ENCODE measurements at places on chromosomes 1 and 21.

GRCh38 chr1:67635055-67635809 is 49.8 kb upstream of the GADD45A start:
- no peak for DNase-seq

- no peak for DNase-seq
Observed at GRCh38 chr21:38986806-38987632, 181.3 kb downstream of the ETS2 start.

DNA sequence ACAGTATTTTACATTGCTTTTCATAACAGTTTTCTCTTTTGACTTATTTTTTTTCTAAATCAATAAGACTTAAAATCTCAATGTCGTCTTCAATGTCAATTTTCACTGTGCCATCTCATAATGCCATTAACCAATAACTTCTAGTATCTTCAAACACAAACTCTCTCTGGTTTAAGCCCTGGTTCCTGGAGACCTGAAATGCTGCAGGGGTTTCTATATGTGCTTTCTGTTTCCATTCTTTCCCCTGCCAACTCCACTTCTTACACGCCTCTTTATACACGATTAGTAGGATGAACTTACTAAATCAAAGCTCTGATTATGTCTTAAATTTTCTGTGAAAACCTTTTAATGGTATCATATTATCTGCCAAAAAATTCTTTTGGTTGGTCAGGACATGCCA is 191.4 kb downstream of the AMY1C start:
- no peak for DNase-seq

DNA sequence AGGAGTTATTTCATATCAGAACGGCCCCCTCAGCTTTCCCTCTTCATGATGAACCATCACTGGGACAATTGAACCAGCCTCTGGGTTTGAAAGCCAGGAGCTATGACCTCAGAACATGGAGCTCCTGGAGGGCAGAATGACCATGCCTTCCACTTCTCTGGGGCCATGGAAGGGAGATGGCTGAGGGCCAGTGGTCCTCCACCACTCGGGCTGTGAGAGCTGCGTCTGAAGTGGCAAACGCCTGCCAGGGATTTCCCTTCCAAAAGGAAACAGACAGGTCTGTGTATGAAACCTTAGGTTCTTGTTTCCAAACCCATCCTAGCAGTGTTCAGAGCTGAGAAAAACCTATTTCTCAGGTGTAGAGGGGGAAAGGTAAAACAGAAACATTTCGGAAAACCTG is 22.5 kb downstream of the PKP1 start:
- DNase-seq: no peak

GRCh38 chr1:1435106-1435903 is at the start of gene VWA1:
TSS of gene VWA1 (plus strand) at chr1:1435690. CDS start at chr1:1435749, 59 bp downstream.
- DNase-seq: peak; percentile 64

- no peak for DNase-seq
Observed at GRCh38 chr1:220342853-220343252, 70.6 kb upstream of the RAB3GAP2 start.

- no peak for DNase-seq
Observed at GRCh38 chr1:234619071-234619480, 9.1 kb upstream of the IRF2BP2 start.

DNA sequence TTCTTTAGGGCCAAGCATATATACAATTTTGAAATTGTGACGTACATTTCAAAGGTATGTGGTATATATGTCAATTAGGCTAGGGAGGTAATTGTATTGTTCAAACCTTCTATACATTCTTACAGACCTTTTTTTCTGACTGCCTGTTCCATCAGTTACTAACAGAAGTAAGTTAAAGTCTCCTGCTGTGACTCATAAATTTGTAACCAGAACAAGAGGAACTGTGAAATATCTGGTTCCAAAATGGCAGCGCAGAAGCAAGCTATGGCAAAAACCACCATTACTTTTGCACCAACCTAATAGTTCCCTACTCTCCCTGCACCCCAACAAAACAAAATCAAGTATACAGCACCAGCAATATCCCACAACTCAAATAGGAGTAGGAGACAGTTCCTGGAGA is 93.6 kb downstream of the ENAH start:
- no peak for DNase-seq

DNA sequence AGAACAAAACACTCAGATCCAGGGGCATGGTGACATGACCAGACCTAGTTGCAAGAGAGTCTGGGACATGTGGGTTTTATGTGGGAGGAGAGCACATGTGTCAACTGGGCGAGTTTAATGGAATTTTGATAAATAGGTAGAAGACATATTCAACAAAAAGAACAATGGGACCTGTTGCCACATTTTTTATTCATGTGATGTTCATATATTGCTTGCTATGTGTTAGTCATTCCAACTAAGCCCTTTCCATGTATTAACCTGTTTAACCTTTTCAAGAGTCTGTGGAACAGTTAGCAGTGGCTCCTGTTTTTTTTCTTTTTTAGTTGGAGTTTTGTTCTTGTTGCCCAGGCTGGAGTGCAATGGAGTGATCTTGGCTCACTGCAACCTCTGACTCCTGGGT is 30.1 kb upstream of the CSF3R start:
- DNase-seq: no peak

DNA sequence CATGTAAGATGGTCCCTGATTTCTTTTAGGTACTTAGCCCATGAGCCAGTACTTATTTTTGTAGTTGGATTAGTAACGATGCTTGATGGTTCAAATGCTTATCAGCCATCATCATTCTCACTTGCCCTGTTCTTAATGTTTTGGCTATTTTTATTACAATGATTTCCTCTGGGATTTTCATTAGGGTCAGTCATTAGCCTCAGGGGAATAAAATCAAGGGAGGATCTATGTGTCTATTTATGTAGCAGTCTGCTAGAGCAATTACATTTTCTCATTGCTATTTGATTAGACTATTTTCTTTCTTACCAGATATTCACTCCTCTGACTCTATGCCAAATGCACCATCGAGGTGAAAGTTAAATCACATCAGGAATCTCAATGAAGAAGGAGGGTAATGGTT is 10.9 kb upstream of the CCT8 start:
- DNase-seq: no peak

DNA sequence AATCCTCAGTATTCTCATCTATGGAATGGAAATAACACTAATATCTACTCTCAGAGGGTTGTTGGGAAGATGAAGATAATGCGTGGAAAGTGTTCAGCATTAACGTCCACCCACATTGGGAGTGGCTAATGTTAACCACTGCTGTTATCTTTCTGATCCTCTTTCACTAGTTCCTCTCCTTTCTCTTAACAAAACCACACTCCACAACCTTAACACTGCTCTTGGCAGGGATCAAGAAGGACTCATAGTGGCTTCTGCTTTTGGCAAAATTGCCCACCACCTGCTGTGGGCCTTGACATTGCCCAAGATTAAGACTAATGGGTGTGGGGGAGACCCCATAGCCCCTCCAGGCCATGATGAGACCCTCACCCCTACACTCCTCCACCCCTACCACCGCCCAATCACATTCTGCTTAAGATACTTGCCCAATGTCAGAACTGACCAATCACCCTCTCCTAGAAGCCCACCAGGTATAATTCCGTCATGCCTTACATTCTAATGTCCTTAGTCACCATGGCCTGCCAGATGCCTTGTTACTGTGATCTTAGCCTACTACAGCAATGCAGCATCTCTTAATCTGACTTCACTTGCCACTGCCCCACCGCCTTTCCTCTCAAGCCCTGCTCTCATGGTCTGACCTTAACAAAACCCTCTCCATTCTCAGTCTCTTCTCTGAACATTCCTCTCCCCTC is 27.1 kb downstream of the DHCR24 start:
- DNase-seq: no peak

DNA sequence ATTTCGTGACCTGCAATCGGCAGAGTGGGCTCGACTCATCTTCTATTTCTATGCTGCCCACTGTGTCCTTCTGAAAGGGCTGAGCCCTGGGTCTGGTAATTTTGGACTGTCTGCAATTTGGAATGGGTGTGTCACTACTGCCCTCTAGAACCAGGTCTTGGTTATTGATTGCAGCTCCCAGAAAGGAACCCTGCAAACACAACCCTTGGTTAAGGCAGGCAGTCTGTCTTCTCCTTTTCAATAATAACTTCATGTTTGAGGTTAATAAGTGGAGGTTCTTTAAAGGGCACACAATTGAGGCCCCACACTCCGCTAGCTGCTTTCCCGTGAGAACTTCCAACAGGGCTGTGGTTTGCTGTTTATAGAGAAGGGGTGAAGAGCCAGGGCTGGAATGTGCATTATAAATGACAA is 79.9 kb upstream of the LYST start:
- DNase-seq: no peak

DNA sequence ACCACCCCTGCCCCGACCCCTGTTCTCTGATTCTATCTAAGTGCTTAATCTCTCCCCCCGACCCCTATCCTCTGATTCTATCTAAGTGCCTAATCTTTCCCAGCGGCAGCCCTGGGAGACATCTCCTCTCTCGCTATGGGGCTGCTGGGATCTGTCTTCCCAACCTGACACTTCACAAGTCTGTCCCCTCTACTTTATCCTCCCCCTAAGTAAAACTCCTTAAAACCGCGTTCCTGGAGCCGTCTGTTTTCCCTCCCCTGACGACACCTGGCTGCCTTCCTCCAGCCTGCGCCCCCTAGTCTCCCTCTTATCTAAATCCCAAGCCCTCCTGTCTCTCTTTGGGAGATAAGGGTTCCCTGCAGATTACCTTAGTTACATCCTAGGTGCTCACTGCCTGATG is 30.5 kb downstream of the EPHB2 start:
- DNase-seq: no peak

GRCh38 chr1:27719286-27720251 is 6.2 kb upstream of the FAM76A start:
- DNase-seq: no peak

GRCh38 chr1:186231861-186232436 is 143.1 kb downstream of the TPR start:
- DNase-seq: no peak

DNA sequence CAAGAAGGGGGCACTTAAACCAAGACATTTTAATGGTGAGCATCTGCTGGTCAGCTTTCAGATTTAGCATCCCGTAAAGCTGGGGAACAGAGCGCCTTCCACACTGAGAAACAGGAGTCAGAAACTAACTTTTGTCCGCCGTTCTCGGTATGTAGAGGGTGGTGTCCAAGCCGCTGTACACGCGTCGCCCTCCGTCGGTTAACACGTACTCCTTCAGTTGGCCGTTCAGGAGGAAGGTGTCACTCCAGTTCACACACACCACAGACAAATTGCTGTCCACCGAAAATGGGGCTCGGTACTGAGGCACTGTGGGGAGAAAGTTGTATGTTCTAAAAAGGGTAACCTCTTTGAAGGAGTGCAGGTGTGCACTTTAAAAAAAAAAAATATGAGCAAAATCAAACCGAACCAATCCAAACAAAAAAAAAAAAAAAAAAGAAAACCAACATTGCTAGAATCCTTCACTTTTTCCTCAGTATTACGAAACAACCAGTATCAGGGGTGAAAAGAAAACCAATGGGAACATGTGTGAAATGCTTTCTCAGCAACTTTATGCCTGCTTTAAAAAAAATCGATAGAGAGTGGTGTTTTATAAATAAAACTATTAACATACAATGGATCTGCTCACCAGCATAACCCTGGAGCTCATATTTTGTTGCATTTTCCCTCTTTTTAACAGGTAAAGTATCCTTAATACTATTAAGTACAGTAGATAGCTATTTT is 73.5 kb downstream of the KCTD3 start:
- DNase-seq: no peak

DNA sequence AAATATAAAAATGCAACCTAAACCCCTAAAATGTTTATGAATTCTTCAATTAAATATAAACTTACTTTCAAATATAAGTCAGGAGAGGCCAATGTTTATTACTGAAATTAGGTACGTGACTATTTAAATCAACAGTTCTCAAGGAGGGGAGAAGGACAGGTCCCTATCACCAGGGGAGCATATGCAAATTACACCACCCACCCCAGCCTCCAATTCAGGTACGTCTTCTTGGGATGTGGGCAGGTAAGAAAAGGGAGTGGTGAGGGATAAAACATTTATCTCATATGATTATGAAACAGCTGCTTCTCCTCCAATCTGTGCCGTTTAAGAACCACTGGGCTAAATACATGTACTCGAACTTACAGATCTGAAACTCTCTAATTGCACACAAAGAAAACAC is 3.4 kb downstream of the COP1 start:
- DNase-seq: no peak

GRCh38 chr21:46598581-46599572 is 6.0 kb downstream of the S100B start:
- DNase-seq: no peak

DNA sequence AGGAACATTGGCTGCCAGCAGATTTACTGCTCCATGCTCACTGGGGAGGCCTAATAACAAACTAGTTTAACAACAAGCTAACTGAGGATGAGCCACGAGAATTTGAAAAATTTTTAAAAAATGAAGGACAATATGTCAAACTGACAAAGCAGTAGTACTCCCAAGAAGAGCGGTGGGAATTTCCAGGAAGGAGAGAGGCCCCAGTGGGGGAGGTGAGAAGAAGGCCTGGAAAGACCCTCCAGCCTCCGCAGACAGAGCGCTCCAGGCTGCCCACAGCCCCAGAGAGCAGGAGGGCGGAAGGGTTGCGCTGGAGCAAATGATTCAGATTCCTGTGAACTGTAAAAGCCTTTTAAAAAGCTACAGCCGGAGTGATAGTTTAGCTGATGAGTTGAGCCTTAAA is 78.5 kb downstream of the SIPA1L2 start:
- no peak for DNase-seq

- no peak for DNase-seq
Observed at GRCh38 chr1:220880362-220880670, 1.1 kb downstream of the HLX start.

DNA sequence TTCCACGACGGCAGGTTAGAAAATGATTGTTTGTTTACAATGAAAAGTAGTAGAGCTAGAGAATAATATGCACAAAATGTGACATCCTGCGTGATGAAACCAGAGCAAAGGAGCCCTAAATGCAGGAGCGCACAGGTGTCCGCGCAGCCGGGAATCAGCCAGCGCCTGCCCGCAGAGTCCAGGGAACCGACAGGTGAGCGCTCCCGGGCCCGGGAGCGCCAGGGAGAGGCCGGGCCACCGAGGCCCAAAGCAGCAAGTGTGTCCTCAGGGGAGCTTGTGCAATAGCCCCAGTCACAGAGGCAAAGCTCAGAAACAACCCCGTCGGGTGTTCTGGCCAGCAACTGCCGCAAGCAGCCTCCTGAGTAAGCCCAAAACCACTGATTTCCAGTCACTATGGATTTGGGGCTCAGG is 789 bp upstream of the GALE start:
- DNase-seq: no peak

GRCh38 chr21:45559216-45560105 is 17.2 kb upstream of the SLC19A1 start:
- DNase-seq: no peak

GRCh38 chr1:93322349-93322748 is 23.4 kb upstream of the DR1 start:
- DNase-seq: no peak
